ENCODE measurements at places on chromosomes 12 and 14.
A peak's percentile ranks its signal among the peaks of the same experiment; 100 is the strongest.

- DNase-seq = no peak
Observed at GRCh38 chr14:90449411-90449810, 52.6 kb downstream of the CALM1 start.

GRCh38 chr12:123105211-123105826 lies 45.6 kb downstream of the PITPNM2 start:
- peak; percentile 88 for DNase-seq

DNA sequence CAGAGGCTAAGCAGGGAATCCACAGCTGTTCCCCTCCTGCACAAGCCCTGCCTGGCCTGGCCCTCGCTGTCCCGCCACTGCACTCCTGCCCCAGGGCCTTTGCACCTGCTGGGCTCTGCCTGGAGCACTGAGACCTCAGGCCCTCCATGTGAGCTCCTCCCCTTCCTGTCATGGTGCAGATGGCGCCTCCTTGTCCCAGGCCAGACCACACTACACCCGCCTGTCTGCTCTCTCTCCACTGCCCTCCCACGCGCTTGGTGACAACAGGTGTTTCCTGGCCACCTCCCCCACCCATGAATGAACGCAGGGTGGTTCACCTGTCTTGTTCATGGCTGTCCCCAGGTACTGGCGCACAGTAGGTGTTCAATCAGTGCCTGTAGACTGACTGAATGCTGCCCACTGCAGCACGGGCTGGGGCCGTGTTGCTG lies 82.9 kb downstream of the NCOR2 start:
- no peak for DNase-seq

GRCh38 chr12:18261273-18261672 lies at the start of gene PIK3C2G:
Gene PIK3C2G (plus strand): TSS chr12:18261518. CDS start chr12:18282082, 20,564 bp downstream.
- no peak for DNase-seq

GRCh38 chr14:85909581-85909980 lies 379.6 kb downstream of the FLRT2 start:
- no peak for DNase-seq

DNA sequence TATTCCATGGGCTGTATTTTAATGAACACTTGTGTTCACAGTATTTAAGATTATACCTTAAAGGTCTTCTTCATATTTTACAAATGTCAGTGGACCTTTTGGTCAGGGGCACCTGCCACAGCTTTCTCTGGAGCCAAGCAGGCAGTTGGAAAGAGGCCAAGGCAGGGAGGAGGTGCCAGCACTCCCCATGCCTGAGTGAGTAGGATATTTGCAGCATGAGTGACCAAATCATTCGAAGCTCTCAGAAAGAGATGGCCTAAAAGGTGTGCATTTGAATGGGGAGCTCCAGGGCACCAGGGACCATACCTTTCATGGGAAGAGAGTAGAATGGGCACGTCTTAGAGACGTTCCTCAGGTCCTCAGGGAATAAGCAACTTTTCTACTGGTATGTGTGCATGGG lies 121.6 kb downstream of the GPR135 start:
- peak; percentile 33 for DNase-seq

DNA sequence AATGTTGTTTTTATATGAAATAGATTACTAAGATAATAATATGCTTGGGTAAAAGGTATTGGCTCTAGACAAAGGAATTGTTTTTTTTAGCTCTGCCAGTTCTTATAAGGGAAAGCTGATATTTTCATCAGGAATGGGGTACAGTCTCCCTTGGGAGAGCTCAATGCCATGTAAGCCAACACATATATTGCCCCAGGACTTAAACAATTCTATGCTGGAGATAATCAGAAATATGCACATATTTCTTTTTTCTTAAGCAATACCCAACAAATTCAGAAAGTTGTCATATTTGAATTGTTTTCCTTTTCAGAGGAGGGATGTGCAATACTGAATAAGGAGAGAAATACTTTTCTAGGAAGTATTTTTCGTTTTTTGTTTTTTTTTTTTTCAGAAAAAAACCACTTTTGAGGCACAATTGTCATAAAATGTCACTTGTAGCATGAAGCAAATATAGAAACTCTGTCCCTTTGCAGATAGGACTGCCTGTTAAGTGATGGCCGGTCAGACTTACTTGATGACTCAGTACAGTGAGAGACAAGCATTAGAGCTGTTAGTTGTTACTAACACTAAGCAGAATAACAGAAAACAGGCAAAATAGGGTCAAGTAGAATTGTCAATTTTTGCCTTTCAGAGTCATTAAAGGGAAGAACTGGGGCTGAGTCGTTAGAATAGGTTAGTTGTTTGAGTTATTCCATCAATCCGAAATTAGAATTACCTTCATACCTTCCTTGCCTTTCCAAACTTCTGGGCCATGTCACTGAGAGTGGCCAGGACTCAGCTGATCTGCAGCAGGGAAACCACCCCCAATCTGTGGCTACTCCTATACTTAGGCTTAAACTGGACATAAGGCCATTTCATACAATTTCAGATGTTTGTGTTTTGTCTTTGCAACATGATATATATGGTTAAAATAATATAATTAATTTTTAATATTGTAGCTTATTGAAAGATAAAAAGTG lies 168.1 kb downstream of the SLC38A4 start:
- no peak for DNase-seq

DNA sequence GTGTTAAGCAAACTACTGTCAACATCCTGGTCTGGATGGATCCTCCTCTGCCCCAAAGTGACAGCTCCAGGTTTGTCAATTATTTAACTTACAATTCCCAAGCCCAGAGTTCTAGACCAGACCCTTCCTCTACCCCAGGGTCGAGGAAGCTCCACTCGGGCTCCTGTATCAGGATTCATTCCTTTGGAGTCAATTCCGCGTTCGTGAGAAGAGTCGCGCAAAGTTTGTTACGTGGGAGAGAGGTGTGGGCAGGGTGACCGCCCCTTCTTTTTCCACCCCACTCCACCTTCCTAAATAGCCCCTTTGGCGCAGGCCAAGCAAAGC lies 479 bp downstream of the SEL1L start:
- no peak for DNase-seq

DNA sequence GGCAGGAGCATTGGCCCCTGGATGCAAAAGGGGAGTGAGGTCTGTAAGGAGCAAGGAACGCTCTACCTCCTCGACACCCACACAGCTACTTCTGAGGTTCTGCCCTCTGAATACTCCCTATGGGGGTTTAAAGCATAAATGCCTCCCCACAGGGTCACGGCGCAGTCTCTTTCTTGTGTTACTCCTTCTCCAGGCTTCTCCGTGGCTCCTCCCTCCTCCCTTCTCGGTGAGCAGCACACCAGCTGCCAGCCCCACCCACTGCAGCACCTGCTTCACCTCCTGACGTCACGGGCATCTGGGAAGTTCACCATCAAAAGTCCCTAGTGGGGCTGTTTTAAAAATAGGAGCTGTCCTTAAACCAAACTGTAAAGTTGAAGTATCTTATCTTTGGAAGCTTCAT lies 67.3 kb downstream of the SPTB start:
- peak; percentile 48 for DNase-seq

DNA sequence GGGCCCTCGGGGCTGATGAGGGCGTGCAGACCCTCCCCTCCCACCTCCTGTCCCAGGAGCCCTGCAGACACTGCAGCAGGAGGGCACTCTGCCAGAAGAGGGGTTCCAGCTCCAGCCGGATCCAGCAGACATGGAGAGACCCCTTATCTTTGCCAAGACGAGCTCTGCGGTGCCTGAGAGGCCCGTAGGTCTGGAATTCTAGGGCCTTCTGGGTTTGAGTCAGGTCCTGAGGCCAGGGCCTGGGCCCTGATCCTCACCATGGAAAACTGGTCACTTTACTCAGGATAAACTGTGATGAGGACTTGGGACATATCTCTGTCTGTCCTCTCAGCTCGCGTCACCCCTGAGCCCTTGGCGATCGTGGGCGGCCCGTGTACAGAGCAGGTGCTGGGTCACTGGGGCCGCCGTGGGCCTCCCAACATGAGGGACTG lies 13.8 kb downstream of the MEG3 start:
- DNase-seq = no peak

- no peak for DNase-seq
Observed at GRCh38 chr12:18706798-18707197, 31.0 kb downstream of the PLCZ1 start.

GRCh38 chr14:70794294-70794693 lies 15.0 kb downstream of the MAP3K9 start:
- DNase-seq = no peak

DNA sequence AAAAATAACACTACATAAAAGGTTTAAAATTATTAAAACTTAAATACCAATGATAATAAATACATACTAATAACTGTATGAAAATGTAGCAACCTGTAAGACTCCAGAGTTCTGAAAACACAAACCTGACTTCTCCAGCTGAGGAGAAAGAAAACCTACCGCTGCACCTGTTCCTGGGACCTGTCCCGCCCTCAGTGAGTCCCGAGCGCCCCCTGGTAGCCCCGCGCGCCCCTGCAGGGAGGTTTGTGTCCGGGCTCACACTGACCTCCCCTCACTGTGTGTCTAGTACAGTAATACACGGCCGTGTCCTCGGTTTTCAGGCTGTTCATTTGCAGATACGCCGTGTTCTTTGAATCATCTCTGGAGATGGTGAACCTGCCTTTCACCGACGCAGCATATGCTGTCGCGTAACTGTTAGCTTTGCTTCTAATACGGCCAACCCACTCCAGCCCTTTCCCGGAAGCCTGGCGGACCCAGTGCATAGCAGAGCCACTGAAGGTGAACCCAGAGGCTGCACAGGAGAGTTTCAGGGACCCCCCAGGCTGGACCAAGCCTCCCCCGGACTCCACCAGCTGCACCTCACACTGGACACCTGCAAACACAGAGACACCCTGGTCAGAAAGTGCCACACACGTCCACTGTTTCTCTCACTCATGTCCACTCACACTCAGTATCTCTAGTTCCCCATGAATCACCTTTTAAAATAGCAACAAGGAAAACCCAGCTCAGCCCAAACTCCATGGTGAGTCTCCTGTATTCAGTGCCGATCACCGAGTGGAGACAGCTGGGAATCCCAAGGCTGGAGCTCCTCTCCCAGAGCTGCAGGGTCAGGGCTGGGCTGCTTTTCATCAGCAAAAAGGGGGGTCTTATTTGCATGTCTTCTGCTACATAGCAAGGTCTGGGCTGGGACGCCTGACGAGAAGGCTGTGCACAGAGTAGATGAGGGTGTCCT lies 1276.3 kb downstream of the TMEM121 start:
- no peak for DNase-seq

DNA sequence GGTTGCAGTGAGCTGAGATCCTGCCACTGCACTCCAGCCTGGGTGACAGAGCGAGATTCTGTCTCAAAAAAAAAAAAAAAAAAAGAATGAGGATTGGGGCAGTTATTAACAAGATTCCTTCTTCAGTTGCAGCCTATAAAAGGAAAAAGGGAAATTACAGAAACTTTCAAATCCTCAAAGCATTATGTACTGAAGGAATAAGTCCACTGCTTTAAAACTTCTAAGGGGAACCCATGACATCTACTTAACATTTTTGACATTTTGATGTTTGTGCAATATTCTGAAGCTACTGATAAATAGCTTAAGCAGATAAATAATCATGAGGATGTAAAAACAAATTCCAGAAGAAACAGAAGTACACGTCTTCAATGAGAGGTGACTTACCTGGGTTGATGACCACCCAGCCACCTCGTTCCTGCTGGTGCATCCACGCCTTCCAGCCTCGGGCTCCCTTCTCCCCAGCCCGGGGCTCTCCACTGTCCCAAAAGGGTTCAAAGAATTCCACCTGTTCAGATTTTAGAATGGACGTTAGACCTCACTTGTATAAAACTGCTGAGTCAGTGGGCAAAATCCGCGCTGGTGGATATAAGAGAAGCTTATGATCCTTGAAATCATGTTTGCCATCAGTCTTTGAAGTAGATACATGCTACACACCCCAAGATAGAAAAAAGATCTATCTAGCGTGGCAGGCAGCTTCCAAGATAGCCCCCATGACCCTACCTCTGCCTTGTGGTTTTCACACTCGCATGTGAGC lies 33.7 kb downstream of the NRDE2 start:
- no peak for DNase-seq

- no peak for DNase-seq
Observed at GRCh38 chr12:111431772-111432171, 26.0 kb downstream of the SH2B3 start.

DNA sequence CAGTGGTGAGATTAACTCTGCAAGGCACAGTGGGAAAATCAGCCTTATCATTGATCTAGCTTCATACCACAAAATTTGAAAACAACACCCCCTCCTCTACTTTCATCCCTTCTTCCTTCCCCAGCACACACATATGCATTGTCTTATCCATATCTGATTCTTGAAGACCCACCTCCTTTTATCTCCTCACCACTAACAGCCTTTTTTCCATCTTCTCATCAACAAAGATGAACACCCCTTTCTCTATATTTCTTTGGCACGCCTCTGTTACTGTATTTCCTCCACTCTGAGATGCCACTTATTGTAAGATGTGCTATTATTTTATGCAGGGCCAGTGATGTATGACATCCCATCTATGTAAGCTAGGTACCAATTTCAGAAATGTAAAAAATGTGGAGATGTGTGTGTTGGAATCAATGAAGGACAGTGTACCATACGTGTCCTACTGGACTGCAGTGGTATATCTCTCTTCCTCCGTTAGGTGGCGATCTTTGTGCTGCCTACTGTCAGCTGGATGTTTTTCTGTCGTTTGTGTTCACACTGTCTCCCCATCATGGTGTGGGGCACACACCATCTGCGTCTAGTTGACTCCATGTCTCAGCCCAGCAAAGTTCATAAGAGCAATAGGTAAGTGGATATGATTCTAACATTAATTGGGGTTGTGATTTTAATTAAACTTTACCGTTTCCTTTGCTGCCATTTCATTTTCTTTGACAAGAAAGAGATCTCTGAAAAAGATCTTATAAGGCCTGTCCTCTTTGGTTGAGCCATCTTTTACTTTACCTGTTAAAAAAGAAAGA lies 24.0 kb downstream of the CCDC38 start:
- DNase-seq = peak; percentile 63

GRCh38 chr14:50941151-50941550 lies 3.1 kb downstream of the PYGL start:
- no peak for DNase-seq

- peak; percentile 94 for DNase-seq
Observed at GRCh38 chr14:37172024-37172869, at the start of gene SLC25A21. Gene SLC25A21 (minus strand): TSS chr14:37172606.

DNA sequence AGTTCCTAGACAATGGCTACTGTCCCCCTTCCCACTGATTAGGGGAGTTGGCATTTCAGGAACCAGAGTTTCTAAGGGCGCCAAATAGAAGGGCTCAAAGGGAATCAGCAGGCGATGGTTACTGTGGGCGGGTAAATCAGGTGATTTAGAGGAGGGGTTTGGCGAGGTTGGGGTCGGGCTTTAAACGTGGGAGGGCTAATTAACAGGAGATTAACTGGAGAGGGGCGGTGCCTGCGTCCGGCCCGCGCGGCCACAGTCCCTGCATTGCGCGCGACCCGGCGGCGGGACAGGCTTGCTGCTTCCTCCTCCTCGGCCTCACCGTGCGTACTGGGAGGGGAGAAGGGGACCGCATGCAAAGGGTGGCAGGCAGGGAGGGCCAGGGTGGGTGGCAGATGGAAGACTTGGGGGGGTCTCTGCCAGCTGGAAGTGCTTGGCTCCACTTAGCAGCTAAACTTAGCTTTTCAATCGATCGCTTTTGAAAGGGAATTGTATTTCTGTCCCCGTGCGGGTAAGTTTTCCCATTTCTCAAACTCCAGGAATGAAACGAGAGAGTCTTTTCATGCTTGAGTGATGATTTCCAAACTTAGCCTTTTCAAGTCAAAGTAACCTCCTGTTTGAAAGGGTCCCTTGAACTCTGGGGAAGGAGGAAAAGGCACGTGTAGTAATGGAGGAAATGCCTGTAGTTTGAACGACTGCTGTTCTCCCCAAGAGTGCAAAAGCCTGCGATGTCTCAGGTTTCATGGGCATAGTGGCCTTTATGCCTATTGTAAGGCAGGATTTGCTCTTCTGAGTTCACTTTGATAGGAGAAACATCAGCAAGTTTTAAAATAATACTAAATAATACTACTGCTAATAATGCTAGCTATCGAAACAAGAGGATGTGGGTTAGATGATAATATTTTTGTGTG lies at the start of gene MGST1:
MGST1 (plus strand) TSS at position 255 of the 908 bp plus-strand sequence. CDS start 6,608 bp downstream, outside the sequence.
- DNase-seq = peak; percentile 96

GRCh38 chr14:77347751-77348150 lies 26.9 kb downstream of the GSTZ1 start:
- no peak for DNase-seq

All from mesendoderm (in vitro differentiated cells).